ENCODE measurements at places on chromosomes 4 and X.
A peak's percentile ranks its signal among the peaks of the same experiment; 100 is the strongest.

DNA sequence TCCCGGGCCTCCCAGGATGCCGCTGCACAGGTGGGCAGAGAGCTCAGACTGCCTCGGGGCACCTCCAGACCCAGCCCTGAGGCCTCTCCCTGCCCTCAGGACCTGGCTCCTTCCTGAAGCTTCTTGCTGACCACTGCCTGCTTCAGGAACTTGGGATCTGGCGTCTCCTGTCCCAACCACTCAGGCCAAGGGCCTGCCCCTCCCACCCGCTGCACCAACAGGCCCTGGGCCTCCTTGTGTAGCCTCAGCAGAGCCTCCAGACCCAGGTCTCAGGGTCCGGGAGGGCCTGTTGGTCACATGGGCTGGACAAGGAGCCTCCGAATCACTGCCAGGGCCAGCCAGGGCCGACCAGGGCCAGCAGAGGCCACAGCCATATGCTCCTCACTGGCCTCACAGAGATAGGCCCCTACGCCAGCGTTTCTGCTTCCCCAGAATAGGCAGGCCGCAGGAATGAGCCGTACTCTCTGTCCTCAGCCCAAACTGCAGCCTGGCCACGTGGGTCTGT, 2.8 kb downstream of the MXD4 start:
- DNase-seq = no peak

DNA sequence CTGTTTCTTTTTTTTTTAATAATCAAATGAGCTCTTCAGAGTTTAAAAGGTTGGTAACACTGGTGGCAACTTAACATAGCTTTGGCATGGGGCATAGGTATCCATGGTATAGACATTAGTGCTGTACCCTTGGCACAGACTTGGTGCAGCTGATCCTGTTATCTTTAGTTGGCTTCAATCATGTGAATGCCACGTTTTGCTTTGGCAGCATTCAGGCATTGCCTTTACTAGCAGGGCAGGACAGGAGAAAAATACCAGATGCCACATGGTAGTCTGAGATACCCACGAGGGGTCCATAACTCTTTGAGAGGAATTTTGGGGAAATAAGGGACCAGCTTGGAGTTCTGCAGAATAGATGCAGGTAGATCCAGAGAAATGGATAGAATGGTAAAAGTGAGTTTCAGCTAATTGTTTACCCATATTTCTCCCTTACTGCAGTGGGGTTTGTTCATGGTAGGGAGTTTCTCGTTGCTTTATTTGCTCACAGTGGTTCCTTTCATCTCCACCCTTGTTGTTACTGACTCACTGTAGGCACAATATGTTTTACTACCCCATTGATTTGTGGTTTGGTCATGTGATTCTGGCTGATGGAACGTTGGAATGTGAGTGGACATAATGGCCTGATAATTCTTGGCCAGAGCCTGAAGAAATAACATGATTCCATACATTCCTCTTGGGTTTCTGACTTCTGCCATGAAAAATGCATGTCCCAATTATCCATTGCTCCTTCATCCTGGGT, 342.7 kb downstream of the GLUD2 start:
- no peak for DNase-seq

DNA sequence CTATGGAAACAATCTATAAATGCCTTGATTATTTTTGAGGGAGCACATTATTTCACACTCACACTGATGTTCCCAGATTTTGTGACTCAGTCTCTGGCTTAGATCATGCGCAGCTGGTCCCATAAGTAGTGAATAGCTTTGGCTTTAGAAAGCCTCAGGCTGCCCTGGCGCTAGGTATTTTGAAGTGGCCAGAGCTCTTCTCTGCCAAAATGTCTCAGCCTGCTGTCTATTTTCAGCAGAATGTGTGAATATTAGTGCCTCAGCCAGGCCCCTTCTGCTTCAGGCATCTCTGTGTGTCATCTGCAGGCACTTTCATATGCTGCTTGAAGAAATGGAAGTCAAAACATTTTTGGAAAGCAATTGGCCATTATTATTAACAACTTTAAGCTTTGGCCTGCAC, 931.0 kb upstream of the INTU start:
- DNase-seq = no peak

GRCh38 chr4:3703677-3704521, 62.3 kb upstream of the ADRA2C start:
- no peak for DNase-seq

GRCh38 chr4:142292231-142292630, 553.9 kb downstream of the INPP4B start:
- no peak for DNase-seq

DNA sequence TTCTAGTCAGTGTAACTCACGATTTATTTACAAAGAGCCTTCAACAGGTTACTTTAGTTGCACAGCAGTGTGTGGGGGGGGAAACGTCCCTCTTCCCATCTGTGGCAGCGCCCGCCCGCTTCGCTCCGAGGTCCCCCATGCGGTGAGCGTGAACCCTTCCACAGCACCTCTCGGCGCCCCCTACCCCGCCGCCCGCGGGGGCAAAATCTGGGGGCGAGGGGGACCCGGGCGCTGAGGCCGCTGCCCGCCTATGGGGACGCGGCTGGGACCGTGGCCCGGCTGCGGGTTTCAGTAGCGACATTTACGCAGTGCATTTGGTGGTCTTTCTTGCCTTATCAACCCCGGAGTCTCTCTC, 6.4 kb downstream of the NKX6-1 start:
- DNase-seq = no peak

- DNase-seq = no peak
Measured at GRCh38 chr4:92399032-92399431, 95.3 kb downstream of the GRID2 start.

DNA sequence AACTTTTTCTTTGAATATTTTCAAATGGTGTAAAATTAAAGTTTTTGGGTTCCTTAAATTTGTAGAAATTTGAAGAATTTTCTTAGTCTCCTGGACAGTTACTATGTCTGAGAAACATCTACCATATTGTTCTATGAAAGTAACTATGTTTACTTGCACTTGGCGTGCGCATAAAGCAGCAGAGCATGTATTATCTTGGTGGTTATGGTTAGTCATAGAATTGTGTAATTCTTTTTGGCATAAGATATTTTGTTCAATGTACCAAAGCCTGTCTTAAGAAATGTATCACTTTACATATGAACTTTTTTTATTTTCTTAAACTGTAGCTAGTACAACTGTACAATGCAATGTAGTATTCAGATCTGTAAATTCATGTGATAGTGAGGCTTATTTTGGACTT, 49.2 kb downstream of the CDS1 start:
- no peak for DNase-seq

GRCh38 chr4:56705966-56706365, 24.9 kb upstream of the HOPX start:
- DNase-seq = no peak

DNA sequence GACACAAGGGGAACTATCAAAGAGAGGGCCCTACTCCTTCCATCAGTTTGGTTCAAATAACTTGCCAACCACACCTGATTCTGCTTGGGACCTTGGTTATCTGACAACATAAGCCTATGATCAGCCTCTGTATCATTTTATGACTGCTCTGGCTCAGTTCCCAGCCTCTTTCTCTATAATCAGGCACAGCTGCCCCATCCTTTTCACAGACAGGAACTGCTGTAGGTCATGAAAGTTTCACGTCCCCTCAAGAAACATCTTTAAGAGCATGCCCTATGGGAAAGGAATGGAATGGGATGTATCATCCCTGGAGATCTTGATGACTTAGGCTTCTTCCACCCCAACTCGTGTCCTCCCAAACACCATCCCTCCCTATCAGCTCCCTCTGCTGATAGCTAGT, 243.4 kb downstream of the AR start:
- DNase-seq = no peak

GRCh38 chr4:42411803-42412202, 14.5 kb downstream of the SHISA3 start:
- no peak for DNase-seq

- DNase-seq = peak; percentile 36
Measured at GRCh38 chr4:76377911-76378310, 43.0 kb downstream of the CCDC158 start.

- DNase-seq = no peak
Measured at GRCh38 chrX:25897758-25898157, 240.4 kb upstream of the MAGEB18 start.

DNA sequence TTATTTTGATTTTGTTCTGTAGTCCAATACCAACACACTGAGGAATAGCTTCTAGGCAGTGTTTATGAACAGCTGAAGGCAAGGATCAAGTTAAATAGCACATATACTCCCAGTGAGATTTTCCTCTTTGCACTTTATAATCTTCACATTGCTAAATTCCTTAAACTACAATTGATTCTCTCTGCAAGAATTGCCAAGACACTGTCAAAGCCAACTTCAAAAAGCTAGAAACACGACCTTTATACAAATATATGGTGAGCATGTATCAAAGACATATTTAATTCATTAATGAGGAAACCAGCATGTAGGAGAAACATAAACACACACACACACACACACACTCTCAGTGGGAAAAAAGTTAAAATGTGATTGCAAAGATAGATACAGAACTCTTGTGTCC, 86.4 kb upstream of the FAM9C start:
- no peak for DNase-seq

GRCh38 chr4:7781993-7782392, 157.7 kb downstream of the AFAP1 start:
- DNase-seq = no peak

GRCh38 chrX:154013614-154014360, 5.9 kb downstream of the IRAK1 start:
- peak; percentile 41 for DNase-seq

- DNase-seq = no peak
Measured at GRCh38 chrX:49610718-49611310, 12.0 kb downstream of the GAGE1 start.

GRCh38 chrX:155997436-155997835, at the start of gene IL9R:
Gene IL9R, plus strand, starts transcription at chrX:155997696. Its CDS starts 64 bp downstream, at chrX:155997760.
- peak; percentile 35 for DNase-seq

GRCh38 chr4:103074744-103075434, 1.7 kb downstream of the SLC9B2 start:
- no peak for DNase-seq

DNA sequence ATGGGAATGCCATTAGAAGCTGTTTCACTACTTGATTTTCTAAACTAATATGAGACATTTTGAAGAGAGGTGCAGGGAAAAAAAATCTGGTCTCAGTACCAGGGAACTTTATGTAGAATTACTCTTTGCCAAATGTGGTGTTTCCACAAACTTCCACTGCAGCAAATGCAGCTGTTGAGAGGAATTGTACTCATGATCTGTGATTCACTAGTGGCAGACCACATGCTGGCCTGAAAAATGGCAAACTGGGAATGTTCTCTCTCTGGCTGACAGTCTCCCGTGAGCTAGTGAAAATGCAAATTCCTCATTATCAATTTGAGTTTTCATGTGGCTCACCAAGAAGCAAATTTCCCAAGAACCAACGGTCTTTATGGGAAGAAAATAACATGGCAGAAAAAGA, 37.8 kb upstream of the GPR101 start:
- no peak for DNase-seq

DNA sequence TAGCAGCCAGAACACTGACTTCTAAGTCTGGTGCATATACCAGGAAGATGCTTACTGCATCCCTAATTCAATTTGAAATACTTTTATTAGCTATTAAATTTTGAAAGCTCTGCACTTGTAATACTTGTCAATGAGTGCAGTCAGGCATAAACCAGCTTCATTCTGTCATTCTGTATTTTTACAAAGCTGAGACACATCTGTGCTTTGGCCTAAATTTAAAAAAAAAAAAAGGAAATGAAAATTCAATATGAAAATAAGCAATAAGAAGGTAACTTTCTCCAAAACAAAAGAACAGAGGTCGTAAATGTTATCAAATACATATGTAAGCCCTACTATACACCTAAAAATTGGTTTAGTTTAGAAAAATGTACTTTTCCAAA, 7.0 kb downstream of the SMIM14 start:
- DNase-seq = no peak

- no peak for DNase-seq
Measured at GRCh38 chr4:148565801-148566200, 123.6 kb upstream of the NR3C2 start.

DNA sequence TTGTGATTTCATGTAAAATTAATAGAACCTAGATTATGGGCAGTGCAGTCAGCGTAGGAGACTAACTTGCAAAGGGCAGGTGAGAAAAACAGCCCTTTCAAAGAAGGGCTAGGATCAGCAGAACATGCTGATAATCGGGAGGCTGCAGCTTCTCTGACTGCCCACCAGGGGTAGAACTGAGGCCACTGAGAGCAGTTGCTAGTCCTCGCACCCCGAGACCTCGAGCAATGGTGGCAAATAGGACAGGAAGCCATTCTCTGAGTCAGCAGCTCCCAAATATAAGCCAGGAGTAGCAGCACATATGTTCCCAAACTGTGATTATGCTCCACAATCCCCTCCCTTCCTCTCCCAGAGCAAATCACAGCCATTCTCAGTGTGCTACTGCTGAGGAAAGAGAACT, 186.5 kb downstream of the MSL3 start:
- DNase-seq = no peak

DNA sequence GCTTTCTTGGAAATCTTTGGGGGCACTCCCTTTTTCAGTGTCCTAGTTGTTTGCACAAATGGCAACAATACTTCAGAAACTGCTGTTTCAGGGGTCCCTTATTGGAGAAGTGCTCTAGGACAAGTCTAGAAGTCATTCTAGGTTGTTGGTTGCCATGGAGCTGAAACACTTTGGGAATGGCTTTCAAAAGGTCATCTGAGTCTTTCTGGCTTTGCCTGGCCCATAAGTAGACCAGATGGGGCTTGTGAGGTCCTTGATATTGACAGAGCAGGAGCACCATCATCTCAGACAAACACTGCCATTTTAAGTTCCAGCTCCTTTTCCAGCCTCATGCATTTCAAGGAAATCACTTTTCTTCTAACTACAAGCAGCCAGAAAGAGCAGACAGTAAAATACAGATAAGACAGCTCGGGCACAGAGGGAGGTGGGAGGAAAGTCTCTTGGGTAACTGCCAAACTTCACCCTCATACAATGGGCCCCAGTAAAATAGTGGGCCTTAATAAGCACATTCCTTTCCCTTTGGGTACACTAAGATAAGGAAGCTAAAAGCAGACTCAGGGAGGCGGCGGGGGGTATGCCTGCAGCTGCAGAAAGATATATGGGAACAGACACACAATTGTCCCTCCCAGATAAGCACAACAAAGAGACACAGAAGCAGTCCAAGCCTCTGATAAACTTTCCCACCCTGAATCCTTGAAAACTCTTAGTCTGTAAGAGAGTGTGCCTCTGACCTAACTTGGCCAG, 8.5 kb upstream of the NXF3 start:
- DNase-seq = no peak

- no peak for DNase-seq
Measured at GRCh38 chr4:114857831-114858230, 255.6 kb downstream of the NDST4 start.

GRCh38 chrX:138791551-138791950, 80.0 kb upstream of the FGF13 start:
- no peak for DNase-seq

DNA sequence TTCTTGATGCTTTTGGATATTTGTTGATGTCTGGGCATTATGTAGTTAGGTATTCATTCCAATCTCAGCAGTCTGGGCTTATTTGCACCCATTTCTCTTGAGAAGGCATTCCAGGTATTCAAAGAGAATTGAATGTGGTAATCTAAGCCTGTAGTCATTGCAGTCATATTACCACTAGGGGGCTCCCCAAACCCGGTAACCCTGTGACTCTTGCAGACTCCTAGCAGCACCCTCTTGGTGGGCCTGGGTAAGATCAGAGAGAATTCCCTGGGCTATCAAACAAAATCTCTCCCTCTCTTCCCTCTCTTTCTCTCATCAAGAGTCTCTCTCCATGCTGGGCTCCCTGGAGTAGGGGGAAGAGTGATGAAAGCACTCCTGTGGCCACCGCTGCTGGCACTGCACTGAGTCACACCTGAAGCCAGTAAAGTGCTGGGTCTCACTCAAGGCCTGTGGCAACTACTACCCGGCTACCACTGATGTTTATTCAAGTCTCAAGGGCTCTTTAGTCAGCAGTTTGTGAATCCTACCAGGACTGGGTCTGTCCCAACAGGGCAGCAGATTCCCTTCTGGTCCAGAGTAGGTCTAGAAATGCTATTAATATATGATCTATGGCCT, 187.7 kb upstream of the NUDT10 start:
- peak; percentile 1 for DNase-seq
